Esophagus muscularis mucosa (tissue), 4 donors: ENCODE measurements at places on chromosomes 5 and 9. TPM values are rescaled to one million over a fixed set of nuclear protein-coding genes. Genes with fewer than 3 reads are reported as not detected.

DNA sequence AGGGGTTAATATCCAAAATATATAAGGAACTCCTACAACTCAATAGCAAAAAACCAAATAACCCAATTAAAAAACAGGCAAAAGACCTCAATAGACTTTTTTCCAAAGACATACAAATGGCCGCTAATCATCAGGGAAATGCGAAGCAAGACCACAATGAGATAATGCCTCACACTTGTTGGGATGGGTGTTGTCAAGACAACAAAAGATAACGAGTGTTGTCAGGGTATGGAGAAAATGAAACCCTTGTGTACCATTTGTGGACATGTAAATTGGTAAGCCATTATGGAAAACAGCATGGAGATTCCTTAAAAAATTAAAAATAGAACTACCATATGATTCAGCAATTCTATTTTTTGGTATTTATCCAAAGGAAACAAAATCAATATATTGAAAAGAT lies 620.2 kb downstream of the ACTL7B start:
- no peaks in the 10 kb centered on the region for H3K27me3 ChIP-seq
- no peaks in the 10 kb centered on the region for H3K4me1 ChIP-seq
- H3K27ac ChIP-seq, result no peak overlapping the region
- H3K36me3 ChIP-seq, result no peaks in the 10 kb centered on the region
- no peak overlapping the region for H3K4me3 ChIP-seq

- peaks cover 44% of the 10 kb centered on the region for H3K27me3 ChIP-seq
- H3K27ac ChIP-seq, result no peak overlapping the region
- no peak overlapping the region for H3K4me3 ChIP-seq
- H3K4me1 ChIP-seq, result peaks cover 9% of the 10 kb centered on the region
- no peak for DNase-seq
Observed at GRCh38 chr9:137882506-137882821, 4.9 kb downstream of the CACNA1B start.

GRCh38 chr5:135106610-135107471 lies 72.8 kb upstream of the PITX1 start:
- H3K4me3 ChIP-seq, result no peak overlapping the region
- H3K27me3 ChIP-seq, result no peaks in the 10 kb centered on the region
- no peaks in the 10 kb centered on the region for H3K36me3 ChIP-seq
- no peak overlapping the region for H3K27ac ChIP-seq
- DNase-seq, result no peak

DNA sequence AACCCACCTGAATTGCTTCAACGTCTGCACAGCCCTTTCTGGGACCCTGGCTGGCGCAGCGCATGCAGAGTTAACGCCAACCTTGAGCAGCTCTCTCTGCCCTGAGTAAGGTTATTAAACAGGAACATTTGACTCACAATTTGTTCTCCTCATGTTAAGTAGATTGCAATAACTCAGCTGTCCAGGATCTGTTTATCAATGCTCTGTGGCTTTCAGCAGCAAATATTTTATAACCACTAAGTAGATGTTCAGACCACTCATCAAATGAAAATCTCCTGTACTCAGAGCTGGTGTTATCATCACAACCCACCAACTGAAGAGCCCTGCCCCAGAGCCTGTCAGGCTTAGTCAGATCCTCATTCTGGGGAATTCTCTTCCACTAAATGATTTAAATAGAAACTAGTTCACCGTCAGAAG lies 403.0 kb downstream of the ZNF608 start:
- H3K27ac ChIP-seq, result no peak overlapping the region
- no peak overlapping the region for H3K4me3 ChIP-seq
- H3K27me3 ChIP-seq, result no peaks in the 10 kb centered on the region
- DNase-seq, result no peak
- no peaks in the 10 kb centered on the region for H3K36me3 ChIP-seq
- H3K4me1 ChIP-seq, result peaks cover 23% of the 10 kb centered on the region

GRCh38 chr5:95410279-95410678 lies 19.1 kb downstream of the FAM81B start:
- no peaks in the 10 kb centered on the region for H3K36me3 ChIP-seq

- no peaks in the 10 kb centered on the region for H3K36me3 ChIP-seq
- DNase-seq, result peak; percentile 72
- no peak overlapping the region for H3K4me3 ChIP-seq
- no peak overlapping the region for H3K27ac ChIP-seq
- peaks cover 15% of the 10 kb centered on the region for H3K27me3 ChIP-seq
Observed at GRCh38 chr5:136420168-136420898, 55.0 kb upstream of the TRPC7 start.

DNA sequence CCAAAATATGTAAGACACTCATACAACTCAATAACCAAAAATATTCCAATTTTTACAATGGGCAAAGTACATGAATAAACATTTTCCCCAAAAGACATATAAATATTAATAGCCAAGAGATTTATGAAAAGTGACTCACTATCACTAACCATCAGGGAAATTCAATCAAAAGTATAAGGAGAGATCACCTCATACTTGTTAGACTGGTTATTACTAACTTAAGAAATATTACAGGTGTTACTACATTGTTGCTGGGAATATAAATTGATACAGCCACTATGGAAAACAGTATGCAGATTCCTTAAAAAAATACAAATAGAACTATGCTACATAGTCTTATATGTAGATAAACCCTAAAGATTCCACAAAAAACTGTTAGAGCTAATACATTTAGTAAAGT lies 21.8 kb downstream of the BTNL8 start:
- H3K4me1 ChIP-seq, result no peaks in the 10 kb centered on the region
- no peak for DNase-seq
- no peak overlapping the region for H3K4me3 ChIP-seq

- no peak for DNase-seq
- H3K4me3 ChIP-seq, result no peak overlapping the region
- H3K27ac ChIP-seq, result no peak overlapping the region
Observed at GRCh38 chr9:7935681-7936080, 136.1 kb upstream of the DMAC1 start.

The IFNA8 gene
- not detected for total RNA-seq

The PRRX2 gene
- 2.2 TPM for total RNA-seq

The LCN9 gene
- not detected for total RNA-seq

The CARD6 gene
- total RNA-seq, result 10.1 TPM
